Naive thymus-derived CD4-positive, alpha-beta T cell (primary cell): ENCODE measurements at places on chromosomes 13 and 19. TPM values are rescaled to one million over a fixed set of nuclear protein-coding genes. Genes with fewer than 3 reads are reported as not detected.

GRCh38 chr13:84563611-84564010, 681.3 kb upstream of the SLITRK1 start:
- DNase-seq: no peak

Gene NLRP9
- not detected for polyA plus RNA-seq

DNA sequence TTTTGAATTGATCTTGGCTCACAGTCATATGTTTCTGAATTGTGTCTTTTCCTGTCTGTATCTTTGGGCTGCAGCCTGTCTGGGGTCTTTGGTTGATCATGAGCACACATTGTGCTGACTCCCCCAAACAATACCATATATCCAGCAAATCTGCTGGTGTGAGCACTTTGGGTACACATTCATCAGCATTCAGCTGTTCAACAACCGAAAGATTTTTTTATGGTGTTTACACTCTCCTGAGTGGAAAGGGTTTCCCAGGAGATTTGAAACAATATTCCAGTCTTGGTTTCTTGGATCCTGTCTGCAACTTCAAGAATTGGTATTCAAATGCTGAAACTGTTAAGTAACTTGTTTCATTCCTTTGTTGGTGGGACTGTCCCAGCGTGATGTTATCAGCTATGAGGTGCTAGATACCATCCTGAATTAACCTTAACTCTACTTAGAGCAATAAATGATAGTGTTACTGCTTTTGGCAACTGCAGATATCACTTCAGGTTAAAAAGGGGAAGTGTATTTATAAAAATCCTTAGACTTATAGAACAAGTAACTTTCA, 78.4 kb upstream of the DIAPH3 start:
- DNase-seq: no peak

- no peak for DNase-seq
Observed at GRCh38 chr13:85503797-85504196, 295.4 kb downstream of the SLITRK6 start.

GRCh38 chr13:50883728-50884127, 25.9 kb upstream of the RNASEH2B start:
- DNase-seq: no peak

DNA sequence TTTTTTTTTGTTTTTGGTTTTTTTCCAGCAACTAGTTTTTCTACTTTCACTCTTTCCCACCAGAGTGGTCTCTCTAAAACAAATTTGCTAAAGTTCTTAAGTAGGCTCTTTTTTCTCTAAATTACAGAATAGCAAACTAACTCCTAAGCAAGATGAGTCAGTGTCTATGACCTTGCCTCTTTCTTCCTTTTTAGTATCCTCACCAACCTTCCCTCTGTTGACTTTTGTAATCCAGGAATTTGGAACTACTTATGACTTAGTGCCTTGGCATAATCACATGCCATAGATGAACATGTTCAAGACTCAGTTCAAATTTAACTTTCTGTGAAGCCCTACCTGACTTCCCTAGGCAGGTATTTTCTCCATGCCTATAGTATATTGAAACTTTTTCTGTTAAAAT, 32.3 kb upstream of the AKAP11 start:
- DNase-seq: no peak

DNA sequence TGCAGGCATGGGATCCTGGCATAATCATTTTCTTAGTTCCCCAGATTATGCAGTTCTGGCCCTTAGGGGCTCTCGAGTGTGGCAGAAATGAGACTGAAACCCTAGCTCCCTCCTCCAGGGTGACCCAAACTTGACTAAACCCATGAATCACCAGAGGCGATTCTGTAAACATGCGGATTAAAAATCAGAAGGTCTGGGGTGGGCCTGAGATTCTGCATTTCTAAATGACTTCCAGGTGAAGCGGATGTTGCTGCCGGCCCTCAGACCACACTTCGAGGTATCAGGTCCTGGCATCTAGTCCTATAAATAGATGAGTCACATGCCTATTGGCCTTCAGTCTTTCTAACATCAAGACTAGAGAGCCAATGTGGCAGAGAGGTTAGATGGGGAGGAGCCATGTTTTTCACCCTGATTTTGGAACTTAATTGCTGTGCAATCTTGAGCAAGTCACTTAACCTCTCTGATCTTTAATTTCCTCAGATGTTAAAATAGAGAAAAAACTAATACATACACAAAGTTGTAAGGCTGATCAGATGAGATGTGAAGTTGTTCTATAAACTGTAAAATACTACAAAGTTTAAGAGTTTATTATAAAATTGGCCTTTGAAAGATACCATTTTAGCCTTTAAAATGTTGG, 431.2 kb downstream of the FOXO1 start:
- no peak for DNase-seq

DNA sequence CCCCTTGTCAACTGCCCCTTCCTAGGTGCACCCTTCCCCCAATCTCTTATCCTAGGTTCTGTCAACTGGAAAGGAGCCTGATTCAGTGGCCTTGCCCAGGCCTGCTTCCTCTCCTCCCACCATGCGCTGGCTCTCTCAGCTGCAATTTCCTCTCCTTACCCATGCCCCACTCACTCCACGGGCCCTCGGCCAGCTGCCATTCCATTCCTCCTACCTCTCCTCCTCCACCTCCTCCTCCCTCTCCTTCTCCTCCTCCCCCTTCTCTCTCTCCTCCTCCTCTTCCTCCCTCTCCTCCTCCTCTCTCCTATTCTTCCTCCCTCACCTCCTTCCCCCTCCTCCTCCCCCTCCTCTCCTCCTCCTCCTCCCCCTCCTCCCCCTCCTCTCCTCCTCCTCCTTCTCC, 9.6 kb upstream of the TIMM44 start:
- DNase-seq: no peak

- DNase-seq: no peak
Observed at GRCh38 chr13:66180836-66181235, 1049.3 kb downstream of the PCDH9 start.

GRCh38 chr19:32924200-32924599, 47.6 kb downstream of the CEP89 start:
- DNase-seq: no peak

DNA sequence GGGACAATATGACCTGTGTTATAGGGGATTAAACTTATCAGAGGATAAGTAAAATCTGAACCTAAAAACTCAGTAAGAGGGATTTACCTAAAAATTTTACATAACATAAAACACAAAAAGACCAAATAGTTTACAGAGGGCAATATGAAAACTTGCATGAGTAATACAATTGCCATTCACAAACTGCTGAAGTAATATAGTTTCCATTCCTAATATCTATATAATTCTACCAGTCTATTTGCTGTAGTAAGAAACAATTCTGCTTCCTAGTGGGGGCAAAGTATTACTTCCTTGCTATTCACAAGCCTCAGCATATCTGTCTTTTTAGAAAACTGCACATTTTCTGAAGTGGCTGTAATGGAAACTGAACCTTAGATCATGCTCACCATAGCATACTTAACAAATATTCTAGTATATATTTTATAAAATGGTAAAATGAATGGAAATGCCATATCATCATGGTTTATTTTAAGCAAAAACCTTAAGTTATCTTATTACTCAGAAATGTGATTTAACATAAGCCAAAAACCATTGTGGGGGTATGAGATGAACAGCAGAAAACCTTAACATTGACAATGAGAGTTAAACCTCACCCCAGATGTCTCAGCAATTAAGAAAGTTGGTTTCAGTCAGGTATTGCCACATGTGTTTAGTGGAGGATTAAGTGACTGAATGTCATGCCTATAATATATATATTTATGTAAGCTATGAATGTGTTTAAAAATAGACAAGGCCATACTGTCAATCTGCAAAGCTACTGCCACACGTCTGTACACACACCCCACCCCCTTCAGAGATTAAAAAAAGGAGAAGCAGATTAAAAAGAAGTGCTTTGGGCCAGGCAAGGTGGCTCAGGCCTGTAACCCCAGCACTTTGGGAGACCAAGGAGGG, 136.8 kb downstream of the MIPEP start:
- DNase-seq: no peak

GRCh38 chr19:17966550-17967256, at the start of gene KCNN1:
KCNN1 (plus strand) TSS chr19:17967107; CDS start chr19:17973889, 6,782 bp downstream.
- no peak for DNase-seq

GRCh38 chr13:67232384-67232783, 2.2 kb upstream of the PCDH9 start:
- DNase-seq: no peak

DNA sequence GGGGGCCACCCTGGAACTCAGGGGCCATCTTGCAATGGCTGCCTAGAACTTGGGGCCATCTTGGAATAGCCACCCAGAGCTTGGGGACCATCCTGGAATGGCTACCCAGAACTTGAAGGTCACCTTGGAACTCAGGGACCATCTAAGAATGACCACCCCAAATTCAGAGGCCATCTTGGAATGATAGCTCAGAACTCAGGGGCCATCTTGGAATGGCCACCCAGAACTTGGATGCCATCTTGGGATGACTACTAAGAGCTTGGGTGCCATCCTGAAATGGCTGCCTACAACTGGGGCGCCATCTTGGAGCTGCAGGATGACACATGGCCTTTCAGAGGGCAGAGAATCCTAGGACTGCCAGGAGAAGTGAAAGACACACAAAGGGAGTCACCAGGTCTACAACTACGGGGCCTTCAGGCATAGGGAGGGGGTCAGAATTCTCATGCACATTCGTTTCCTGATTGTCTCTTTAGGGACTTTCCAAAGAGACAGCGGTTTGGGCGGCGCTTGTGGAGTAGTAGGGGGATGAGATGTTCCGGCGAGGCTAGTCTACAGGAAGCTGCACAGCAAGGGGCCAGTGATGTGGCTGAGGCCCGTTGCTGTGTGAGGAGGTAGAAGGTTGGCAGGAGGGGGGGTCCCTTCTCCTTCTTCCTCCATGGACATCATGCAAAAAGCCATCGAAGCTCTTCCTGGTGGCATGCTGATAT, 125.0 kb downstream of the IER2 start:
- DNase-seq: no peak

GRCh38 chr19:2574478-2574931, 98.6 kb downstream of the GADD45B start:
- no peak for DNase-seq

Gene SIGLEC7
- polyA plus RNA-seq: not detected

Gene ZNF587B
- 2.9 TPM for polyA plus RNA-seq

DNA sequence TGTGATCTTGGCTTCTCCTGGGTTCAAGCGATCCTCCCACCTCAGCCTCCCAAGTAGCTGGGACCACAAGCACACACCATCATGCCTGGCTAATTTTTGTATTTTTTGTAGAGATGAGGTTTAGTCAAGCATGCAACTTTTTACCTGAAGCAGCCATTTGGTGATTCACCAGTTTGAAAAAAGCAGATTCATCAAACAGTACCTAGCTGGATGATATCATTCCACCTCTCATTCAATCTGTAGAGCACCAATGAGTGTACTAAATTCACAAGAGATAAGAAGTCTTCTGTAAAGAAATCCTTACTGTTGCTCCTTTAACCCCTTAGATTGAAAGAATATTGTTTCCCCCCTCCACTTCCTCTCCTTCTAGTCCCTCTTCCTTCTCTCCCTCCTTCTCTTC, 261.1 kb upstream of the RFC3 start:
- no peak for DNase-seq

DNA sequence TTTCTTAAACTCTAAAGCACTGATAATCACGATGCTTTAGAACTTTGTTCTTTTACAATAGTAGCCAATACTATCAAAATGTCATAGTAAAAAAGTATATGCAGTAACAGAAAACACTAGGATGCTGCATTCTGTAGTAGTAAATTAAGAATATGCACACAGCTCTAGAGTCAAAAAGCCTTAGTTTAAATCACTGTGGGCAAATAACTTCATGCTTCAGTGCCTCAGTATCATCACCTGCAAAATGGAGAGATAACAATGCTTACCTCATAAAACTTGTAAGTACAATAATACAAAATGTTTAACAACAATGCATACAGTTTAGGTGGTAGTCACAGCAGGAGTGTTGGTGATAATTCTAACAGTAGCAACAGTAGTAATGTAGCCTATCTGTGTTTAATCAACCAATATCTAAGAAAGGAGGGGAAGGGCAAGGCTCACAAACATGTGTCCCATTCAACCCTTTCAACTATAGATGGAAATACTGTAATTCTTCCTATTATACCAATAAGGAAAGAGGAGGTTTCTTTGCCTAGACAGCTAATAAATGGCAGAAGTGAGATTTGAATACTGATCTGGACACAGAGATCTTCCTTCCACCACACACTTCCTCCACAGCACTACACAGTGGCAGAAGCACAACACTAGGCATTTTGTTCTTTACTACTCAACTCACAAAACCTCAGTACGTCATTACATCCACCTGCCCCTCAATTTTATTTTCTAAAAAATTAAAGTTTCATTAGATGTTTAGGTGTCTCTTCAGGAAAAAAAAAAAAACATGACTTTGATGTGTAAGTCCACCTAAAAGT, 4.6 kb downstream of the RBM26 start:
- DNase-seq: no peak

DNA sequence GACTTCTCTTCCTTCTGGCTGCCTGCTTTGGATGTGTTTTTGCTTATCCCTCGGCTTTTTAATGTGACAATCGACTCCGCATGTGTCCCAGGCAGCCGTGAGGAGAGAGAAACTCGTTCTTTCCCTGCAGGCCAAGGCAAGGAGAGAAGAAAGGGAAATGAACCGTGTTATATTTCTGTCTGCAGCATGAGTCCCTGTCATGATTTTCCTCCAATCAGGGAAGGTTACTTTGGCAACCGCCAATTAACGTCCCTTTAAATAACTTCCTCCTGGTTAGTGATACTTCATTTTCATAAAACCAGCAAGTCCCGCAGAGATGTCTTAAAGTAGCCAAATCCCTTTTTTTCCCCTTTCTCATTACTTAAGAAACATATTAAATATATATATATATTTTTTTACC, 42.6 kb downstream of the RFC3 start:
- DNase-seq: no peak

DNA sequence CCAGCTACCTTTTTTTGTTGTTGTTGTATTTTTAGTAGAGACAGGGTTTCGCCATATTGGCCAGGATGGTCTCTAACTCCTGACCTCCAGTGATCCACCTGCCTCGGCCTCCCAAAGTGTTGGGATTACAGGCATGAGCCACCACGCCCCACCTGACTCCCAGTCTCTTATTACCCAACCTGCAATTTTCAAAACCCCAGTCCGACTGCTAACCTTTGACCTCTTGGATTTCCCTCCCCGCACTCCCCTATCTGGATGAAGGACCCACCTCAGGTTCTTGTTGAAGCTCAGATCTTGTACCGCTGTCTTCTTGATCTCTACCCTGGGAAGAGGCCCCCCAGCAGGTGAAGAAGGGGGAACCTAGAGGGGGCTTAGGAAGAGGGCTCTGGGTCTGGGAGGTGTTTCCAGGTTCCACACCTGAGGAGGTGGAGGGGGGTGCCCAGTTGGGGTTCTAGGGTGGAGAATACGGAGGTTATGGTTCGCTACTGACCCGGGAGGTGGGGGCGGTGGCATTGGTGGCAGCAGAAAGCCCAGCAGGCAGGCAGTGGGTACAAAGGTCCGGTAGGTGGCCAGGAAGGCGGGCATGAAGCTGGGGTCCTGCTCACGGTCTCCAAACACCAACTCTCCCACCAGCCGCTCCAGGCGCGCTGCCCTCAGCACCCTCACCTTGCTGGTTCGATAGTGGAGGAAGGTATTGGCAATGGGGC, 2.6 kb downstream of the RGL3 start:
- no peak for DNase-seq
